Fibroblast of skin of left quadriceps (primary cell): ENCODE measurements at places on chromosomes 13 and 19.
A peak's percentile ranks its signal among the peaks of the same experiment; 100 is the strongest.

DNA sequence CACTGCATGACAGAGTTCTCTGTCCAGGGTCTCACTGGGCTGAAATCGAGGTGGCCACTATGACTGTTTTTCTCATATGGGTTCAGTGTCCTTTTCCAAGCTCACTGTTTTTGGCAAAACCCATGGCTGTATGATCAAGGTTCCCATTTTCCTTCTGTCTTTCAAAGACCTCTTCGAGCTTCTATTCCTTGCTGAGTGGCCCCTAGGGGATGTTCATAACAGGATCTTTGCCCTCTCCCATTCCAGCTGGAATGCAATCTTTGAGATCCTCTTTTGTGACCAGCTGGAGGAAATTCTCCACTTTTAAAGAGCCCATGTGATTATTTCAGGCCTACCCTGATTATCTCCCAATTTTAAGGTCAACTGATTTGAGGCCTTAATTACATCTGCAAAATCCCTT is 572.5 kb upstream of the SLC10A2 start:
- no peak for DNase-seq

DNA sequence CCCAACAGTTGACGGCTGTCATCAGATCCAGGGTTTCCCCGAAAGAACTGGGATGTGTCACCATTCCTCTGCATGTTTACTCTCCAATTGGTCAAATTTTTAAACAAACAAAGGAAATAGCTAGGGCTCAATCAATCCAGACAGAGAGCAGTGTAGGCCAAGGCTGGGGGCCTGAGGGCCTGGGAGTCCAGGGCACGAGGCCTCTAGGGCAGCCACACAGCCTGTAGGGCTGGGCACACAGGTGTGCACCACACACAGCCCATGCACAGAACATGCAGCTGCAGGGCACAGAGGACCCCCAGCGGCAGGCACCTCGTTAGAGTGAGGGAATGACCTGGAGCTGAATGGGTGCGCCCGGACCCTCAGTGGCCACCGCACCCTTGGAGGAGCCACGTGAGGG is 9.5 kb downstream of the MIER2 start:
- DNase-seq: no peak

DNA sequence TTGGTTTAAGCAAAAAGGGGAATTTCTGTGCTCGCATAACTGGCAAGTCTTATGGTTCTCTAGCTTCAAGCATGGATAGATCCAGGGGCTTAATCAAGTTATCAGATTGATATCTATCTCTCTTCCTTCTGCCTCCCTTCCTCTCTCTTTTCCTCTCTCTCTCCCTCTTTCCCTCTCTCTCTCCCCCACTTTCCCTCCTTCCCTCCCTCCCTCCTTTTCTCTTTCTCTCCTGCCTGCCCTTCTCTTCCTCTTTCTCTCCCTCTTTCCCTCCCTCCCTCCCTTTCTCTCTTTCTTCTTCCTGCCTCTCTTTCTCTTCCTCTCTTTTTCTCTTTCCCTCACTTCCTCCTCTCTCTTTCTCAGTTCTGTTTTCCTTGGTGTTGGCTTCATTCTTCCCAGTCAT is 195.8 kb downstream of the HS6ST3 start:
- no peak for DNase-seq

DNA sequence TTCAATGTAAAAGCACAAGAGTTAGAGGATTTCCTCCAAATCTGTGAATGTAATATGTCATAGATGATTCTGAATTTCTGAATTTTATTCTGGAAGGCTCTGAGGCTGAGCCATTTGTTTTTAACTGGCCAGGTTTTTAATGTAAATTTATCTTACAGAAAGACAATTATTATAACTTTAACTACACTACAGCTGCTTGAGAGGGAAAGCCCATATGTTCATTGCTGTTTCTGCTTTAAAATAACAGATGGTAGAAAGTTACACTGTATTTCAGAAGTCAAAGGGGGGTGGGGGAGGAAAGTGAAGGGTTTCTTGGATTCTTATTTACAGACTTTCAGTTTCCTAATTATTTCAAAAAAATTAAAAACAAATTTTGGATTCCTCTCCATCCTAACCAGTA is 62.8 kb downstream of the DNAJC15 start:
- DNase-seq: no peak

GRCh38 chr13:78102741-78103140 is 184.1 kb upstream of the EDNRB start:
- no peak for DNase-seq

DNA sequence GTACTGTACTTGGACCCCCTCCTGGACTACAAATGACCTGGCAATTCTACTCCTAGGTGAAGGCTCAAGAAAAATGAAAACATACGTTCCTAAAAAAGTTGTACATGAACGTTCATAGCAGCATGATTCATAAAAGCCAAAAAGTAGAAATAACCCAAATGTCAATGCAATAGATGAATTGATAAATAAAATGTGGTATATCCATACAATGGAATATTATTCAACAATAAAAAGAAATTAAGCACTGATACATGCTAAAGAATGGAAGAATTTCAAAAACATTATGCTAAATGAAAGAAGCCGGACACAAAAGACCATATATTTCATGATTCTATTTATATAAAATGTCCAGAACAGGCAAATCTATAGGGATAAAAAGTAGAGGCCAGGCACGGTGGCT is 9.5 kb downstream of the ZNF432 start:
- DNase-seq: no peak

GRCh38 chr13:30757026-30757742 is 21.8 kb downstream of the ALOX5AP start:
- no peak for DNase-seq

DNA sequence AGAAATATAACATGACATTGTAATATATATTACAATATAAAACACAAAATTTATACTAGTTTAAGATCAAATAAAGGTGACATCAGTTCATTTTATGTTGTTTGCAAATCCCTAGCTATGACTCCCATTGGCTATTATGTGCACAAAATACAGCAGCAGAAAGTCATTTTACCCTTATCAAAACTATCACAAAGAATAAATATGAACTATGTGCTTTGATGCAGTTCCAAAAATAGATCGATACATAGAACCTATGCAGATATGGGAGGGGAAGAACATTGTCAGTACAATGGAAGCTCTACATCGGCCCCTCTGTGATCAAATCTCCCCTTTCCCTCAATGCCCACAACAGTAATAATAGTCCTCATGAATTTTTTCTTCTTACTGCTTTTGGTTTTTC is 1038.1 kb upstream of the PCDH20 start:
- no peak for DNase-seq

DNA sequence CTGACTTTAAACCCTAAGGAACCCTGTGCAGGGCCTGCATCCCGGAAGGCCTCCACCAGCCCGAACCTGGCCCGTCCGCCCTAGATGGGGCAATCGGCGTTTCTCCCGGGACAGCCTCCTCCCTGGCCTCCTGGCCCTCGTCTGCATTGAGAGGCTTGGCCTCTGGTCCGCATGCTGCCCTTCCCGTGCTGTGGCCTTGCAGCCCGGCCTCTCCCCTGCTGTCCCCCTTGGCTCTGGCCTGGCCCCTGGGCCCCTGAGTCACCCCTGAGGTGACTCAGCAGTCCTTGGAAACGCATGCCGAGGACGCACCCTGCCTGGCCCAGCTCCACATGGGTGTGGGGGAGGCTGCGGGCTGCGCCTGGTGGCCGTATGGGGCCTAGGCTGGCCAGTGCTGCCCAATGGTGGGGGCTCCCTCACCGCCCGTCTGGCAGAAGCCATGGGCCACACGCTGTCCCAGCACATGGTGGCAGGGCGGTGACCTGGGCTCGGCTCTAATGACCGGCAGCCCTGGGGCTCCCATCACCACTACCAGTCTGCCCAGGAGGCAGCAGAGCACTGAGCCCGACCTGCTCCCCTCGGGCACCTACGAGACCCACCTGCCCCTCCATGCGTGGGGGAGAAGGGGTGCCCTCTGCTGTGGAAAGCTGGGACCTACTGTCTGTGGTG is 25.7 kb downstream of the SH3GL1 start:
- peak; percentile 32 for DNase-seq

- no peak for DNase-seq
Measured at GRCh38 chr13:58744686-58745085, 1113.1 kb downstream of the PCDH17 start.

- no peak for DNase-seq
Measured at GRCh38 chr19:3304871-3305423, 61.4 kb upstream of the NFIC start.

GRCh38 chr19:14103310-14103709 is 12.8 kb upstream of the SAMD1 start:
- DNase-seq: no peak

GRCh38 chr13:102440259-102440936 is 38.5 kb upstream of the FGF14 start:
- no peak for DNase-seq

GRCh38 chr19:32876919-32877285 is 7.3 kb upstream of the SLC7A9 start:
- peak; percentile 17 for DNase-seq

DNA sequence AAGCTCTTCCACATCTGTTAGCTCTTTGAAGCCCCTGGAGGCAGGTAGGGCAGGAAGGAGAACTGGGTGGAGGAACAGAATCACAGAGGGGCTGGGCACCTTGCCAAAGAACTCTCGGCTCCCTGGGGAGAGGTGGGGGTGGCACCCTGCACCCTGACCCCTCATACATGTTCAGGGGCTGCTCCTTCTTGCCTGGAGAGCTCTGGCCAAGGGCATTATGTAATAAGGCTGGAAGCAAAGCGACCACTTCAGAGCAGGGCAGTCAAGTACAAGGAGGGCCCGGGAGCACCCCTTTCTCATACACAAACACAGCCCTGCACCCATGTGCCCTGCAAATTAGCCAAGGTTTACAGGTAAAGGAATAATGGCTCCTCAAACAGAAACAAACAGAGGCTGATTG is 351.9 kb upstream of the TSHZ3 start:
- no peak for DNase-seq

GRCh38 chr19:47492571-47493377 is 8.8 kb upstream of the KPTN start:
- no peak for DNase-seq
